Nucleus accumbens (tissue), 56 donors: ENCODE measurements at places on chromosomes 7 and 10.

- DNase-seq: no peak
Observed at GRCh38 chr10:15852111-15852557, 8.2 kb downstream of the MINDY3 start.

GRCh38 chr10:15901889-15902288, 41.6 kb upstream of the MINDY3 start:
- no peak for DNase-seq

DNA sequence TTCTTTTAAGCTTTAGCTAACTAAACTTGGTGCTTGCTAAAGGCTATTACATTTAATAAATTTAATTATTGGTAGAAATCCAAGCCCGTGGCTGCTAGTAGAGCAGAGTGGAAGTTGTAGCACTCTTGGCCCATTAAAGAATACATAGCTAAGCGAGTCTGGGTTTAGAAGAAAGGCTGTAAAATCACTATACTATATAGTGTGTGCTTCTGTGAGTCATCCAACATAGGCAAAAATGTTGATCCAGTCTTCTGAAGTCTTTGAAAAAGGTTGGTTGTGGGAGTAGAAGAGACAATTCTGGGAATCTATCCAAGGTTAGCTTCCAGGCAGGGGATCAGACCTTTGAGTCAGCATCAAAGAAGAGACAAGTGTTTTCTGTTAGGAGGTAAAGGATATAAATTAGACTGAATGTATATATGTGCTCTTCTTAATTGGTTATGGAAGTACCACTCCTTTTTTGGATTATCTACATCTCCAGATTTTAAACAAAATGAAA, 664.2 kb downstream of the NXPH1 start:
- DNase-seq: no peak

DNA sequence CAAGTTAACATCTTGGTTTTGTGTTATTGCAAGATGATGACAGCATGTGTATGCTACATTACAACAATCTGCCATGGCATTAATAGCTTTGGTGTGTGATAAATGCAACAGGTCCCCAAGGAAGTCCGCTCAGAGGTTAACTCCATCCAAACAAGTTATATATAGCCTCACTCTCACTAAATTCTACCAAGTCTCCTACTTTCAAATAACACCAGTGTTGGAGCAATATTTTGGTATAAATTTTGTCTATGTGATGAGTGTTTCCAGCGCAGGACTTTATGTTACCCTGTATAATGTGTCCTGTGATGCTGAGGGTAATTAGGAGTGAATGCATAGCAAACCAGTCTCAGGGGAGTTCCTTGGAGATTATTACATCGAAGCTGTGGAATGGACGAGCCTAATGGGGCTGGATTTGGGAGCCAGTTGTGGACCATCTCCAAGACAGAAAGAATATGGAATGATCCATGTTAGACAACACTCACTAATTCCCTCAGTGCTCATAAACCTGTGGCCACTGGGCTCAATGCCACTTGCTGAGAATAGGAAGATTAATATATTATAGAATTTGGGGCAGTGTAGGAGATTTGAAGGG, 127.6 kb upstream of the CXCL12 start:
- DNase-seq: no peak

GRCh38 chr7:143892527-143893300, 9.3 kb downstream of the TCAF1 start:
- no peak for DNase-seq

GRCh38 chr10:80894797-80895467, 357.2 kb downstream of the SH2D4B start:
- DNase-seq: no peak

DNA sequence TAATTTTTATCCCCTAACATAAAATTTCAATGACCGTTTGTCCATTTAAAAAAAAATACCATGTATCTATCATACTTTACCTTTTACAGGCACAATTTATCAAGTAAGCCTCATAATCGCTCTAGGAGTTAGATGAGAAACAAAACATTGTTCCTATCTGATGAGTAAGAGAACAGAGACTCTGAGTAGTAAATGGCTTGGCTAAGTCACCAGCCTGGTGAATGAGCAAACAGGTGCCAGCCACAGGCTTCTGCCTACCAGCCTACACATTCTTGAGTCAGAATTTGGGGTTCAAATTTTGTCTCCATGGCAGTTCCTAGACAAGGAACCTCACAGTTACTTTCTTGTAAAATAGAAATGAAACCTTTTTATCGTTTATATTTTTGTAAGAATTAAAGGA, 235.4 kb downstream of the HGF start:
- DNase-seq: no peak

GRCh38 chr10:33325929-33326328, 8.5 kb downstream of the NRP1 start:
- no peak for DNase-seq

DNA sequence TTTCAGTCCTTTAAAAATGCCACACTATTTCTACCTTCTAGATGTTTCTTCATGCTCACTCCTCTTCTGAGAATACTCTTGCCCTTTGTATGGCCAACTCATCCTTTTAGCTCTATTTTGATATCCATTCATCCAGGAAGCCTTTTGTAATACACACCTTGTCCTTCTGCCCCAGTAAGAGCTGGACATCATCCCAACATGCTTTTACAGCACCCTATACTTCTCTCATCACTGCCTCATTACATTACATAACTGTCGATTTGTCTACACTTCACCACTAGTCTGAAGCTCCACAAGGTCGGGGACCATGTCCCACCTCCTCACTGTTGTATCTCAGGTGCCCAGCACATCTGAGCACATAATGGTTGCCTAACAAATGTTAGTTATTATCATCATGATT, 29.2 kb downstream of the PRR15 start:
- no peak for DNase-seq

DNA sequence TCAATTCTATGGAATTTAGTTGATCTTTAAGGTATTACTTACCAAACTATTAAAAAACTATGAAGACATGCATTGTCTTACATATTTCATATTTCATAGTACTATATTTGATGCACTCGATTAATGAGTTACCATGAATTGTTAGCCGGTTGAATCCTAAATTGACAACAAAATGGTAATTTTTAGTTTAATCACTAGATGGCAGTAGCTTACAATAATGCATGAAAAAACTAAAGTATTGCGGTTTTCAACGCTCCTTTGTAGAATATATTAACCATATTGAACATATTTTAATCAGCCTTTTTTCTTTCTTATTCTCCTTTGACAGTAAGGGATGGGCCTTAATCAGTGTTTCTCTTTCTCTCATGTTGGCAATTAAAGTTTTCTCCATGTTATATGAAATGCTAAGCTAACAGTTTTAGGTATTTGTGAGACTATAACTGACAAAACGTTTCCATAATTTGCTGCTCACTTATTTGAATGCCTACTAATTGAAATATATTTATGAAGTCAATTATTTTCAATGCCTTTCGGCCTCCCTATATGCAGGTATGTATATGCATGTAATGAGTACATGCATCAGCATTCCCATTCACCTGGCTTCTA, 48.5 kb upstream of the ARL4A start:
- no peak for DNase-seq

DNA sequence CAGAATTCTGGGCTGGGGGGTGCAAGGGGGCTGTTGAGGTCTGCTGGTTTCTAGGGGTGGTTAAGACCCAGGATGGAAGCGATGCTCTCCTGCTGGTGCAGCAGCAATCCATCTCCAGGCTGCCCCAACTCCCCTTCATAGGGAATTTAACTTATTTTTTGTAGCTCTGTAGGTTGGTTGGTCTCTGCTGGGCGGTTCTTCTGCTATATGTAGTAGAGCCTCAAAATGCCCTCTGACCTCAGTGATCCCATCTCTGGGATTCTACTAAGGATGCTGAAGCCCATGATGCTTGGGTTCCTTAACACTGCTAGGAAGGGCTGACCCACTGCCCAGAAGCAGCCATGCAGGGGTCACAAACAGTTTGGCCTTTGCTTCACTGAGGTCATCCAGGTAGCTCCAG, 49.2 kb downstream of the LRRC20 start:
- no peak for DNase-seq

- no peak for DNase-seq
Observed at GRCh38 chr7:129468087-129468486, 33.9 kb downstream of the STRIP2 start.

DNA sequence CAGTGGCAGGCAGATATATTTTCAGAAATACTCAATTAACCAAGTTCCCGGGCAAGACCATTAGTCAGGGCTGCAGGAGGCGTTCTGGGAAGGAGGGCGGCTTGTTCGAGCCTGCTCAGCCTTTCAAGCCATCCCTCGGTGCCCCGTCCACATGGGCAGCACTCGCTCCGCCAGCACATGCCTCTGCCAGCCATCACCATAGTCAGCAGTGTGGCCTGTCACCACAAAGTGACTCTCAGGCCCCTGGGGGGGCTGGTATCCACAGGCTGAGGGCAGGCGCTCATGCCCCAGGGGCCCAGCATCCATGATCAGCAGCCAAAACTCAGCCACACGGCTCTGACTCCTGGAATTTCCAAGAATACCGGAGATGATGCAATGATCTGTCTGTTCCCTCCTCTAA, 81.9 kb downstream of the CHST15 start:
- DNase-seq: no peak

- DNase-seq: no peak
Observed at GRCh38 chr10:114479307-114479706, 75.0 kb upstream of the AFAP1L2 start.

DNA sequence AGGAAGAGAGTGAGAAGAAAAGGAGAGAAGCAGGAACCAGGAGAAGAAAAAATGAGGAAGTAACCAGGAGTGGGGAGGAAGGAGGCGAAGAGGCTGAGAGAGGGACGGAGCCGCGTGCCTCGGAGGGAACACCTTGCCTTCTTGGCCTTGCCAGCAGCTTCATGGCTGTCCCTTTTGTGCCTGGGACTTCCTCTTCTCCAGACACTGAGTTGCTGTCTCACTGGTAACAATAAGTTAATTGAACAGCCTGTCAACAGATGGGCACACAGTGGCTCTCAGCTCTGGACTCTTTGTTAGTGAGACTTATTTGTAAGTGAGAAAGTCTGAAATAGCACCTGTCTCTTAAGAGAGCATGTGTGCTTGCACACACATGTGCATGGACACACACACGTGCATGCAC, 83.2 kb downstream of the GATA3 start:
- DNase-seq: no peak

DNA sequence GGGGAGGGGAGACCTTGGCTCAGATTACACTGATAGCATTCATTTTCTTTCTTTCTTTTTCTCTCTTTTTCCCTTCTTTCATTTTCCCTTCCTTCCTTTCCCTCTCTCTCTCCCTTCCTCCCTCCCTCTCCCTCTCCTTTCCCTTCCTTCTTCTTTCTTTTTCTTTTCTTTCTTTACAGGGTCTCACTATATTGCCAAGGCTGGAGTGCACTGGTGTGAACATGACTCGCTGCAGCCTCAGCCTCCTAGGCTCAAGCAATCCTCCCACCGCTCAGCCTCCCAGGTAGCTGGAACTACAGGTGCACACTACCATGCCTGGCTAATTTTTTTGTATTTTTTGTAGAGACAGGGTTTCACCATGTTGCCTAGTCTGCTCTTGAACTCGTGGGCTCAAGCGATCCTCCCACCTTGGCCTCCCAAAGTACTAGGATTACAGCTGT, 73.0 kb upstream of the MKRN1 start:
- no peak for DNase-seq

GRCh38 chr7:127930341-127931328, 100.6 kb downstream of the LRRC4 start:
- no peak for DNase-seq

- DNase-seq: no peak
Observed at GRCh38 chr10:81013771-81014170, 476.1 kb downstream of the SH2D4B start.

DNA sequence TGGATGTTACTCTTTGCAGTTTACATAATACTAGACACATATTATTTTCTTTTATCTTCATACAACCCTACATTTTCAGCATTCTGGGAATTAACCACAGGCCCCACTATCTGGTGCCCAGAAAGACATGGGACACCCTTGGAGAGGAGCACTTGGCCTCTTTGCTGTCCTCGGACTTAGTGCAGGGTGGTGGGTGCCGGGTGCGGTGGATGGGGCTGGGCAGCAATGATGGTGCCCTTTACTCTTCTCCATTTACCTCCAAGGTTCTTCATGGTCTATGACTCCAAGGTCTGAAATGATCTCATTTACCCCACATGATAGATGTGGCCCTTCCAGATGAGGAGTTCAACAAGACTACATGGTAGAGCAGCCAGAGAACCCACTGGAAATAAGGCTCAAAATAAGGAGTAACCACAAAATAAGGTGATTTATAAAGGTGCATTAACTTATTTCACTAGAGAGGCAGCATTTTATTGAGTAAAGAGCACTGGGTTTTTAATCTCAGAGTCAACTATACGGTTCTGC, 56.2 kb upstream of the IGFBP3 start:
- DNase-seq: no peak

DNA sequence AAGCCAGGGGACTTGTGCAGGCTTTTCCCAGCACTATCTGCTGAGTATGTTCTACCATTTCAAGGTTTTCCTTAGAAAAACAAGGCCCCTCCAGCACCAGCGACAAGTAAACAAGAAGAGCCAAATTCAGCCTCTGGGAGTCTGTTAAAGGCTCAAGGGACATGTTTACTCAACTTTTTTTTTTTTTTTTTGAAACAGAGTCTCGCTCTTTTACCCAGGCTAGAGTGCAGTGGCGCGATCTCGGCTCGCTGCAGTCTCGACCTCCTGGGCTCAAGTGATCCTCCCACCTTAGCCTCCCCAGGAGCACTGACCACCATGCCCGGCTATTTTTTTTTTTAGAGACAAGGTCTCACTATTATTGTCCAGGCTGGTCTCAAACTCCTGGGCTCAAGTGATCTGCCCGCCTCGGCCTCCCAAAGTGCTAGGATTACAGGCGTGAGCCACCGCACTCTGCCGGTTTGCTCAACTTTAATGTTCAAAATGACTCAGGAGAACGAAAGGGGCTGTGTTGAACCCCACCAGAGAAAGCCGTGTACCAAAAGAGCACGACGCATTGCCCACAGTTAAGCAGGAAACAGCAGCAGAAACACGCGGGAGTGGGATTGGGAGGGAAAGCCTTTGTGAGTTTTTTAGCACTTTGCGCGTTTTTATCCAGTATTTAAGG, 772 bp downstream of the PRDX3 start:
- DNase-seq: no peak

DNA sequence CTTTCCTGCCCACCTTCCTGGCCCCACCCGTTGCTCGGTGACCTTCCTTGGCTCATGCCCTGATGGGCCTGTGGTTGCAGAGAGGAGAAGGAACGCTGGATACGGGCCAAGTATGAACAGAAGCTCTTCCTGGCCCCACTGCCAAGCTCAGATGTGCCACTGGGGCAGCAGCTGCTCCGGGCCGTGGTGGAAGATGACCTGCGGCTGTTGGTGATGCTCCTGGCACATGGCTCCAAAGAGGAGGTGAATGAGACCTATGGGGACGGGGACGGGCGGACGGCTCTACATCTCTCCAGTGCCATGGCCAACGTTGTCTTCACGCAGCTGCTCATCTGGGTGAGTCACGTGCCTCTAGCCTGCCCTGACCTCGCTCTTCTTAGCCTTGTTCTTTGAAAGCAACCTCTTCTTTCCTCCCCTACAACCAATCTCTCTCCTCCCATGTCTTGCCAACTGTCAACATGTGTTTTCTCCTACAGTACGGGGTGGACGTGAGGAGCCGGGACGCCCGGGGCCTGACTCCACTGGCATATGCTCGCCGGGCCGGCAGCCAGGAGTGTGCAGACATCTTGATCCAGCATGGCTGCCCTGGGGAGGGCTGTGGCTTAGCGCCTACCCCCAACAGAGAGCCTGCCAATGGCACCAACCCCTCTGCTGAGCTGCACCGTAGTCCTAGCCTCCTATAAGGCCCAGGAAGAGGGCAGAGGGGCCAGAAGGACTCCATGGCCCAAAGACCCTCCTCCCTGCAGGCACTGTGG, 24.1 kb downstream of the GBX1 start:
- no peak for DNase-seq
